Stimulated activated CD8-positive, alpha-beta memory T cell treated with anti-CD3 and anti-CD28 coated beads, Interleukin-15, amount 100 ng/mL, for 1 hour (primary cell): ENCODE measurements at places on chromosomes 1 and 21.

DNA sequence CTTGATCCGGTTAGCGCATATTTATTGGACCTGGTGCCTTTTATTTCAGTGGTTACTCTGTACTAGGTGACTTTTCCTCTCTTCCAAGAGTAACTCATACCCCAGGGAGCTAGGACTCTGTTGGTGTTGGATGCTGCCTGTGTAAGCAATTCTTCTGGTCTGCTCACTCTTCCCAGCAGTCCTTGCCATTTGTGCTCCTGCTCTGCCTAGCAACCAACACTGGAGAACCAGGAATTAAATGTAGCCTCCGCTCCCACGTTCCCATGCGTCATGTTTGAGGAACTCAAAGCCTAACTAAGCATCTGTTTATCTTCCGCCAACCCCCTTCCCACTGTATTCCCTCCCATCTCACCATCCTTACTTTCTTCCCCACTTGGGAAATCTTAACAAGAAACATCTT is 65.7 kb upstream of the RAVER2 start:
- DNase-seq = no peak

DNA sequence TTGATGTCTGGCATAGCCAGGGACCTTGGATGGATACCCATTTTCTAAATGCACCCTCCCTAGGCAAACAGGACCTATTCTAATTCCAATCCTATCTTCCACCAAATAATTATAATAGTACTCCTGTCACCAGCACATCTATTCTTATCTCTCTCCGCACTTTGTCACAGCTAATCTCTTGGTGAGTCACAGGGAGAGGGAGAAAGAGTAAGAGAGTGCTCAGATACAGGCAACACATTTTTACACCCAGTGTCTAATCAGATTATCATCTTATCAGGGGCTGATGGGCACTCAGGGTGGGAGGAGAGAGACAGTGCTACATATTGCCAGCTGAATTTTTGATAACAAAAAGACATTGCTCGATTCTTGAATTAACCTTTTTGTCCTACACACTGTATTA is 275.0 kb upstream of the BEND5 start:
- DNase-seq = no peak

GRCh38 chr1:59438058-59438560 is 141.2 kb downstream of the FGGY start:
- DNase-seq = no peak

DNA sequence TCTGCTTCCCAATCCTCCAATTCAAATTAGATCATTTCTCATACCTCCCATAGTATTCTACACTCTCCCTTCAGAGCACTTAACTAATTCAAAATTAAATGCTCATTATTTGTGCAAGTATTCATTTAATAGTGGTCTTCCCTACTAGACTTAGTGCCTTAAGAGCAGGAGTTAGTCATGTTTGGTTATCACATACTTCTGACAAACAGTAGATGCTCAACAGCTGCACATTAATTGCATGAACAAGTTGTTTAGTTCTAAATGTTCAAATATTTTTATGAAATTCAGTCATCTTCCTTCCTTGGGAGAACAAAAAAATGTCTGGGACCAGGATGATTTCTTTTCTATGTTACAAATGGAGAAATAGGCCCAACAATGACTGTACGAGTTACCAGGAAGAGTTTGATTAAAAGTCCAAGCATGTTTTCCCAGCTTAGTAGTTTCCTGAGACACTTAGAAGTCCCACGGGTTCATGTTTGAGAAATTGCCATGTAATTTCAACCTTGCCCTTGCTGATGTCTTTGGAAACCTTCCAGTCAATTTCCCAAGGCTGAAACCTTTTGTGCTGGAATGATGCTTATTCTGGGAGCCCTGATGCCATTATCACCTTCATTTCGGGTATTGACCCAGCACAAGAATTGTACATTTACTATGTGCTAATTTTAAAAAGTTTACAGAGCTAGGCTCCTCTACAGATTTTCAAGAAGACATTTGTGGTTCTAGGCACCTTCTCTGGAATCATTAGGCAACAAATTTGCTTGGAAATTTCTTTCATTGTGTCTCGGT is 437.9 kb upstream of the PLXNA2 start:
- DNase-seq = no peak

DNA sequence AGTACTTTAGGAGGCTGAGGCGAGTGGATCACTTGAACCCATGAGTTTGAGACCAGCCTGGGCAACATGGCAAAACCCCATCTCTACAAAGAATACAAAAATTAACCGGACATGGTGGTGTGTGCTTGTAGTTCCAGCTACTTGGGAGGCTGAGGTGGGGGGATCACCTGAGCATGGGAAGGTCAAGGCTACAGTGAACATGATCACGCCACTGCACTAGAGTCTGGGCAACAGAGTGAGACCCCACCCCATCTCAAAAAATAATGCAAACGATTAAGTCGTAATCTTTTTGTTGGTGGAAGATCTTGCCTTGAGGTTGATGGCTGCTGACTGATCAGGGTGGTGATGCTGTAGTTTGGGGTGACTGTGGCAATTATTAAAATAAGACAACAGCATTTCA is 6.3 kb downstream of the RCAN3 start:
- no peak for DNase-seq

GRCh38 chr1:2908561-2908960 is 107.1 kb upstream of the TTC34 start:
- DNase-seq = no peak

DNA sequence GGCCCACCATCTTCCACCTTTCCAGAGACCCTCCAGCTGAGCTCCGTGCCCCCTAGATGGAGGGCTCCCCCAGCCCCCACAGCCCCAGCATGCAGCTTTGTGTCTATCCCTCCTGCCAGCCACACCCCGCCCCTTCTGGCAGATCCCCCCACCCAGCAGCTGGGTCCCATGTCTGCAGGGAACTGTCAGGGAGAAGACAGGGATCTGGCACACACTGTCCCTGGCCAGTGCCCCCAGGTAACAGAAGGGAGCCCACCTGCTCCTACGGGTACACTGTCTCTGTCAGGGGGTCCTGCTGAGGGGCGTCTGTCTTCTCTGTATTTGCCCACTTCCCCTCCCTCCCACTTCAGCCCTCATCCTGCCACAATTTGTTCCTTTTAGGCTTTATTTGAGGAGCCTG is 11.2 kb upstream of the KIF21B start:
- DNase-seq = no peak

- DNase-seq = no peak
Observed at GRCh38 chr1:71916894-71917293, 365.4 kb downstream of the NEGR1 start.
